ENCODE measurements at places on chromosomes 12 and 14.

DNA sequence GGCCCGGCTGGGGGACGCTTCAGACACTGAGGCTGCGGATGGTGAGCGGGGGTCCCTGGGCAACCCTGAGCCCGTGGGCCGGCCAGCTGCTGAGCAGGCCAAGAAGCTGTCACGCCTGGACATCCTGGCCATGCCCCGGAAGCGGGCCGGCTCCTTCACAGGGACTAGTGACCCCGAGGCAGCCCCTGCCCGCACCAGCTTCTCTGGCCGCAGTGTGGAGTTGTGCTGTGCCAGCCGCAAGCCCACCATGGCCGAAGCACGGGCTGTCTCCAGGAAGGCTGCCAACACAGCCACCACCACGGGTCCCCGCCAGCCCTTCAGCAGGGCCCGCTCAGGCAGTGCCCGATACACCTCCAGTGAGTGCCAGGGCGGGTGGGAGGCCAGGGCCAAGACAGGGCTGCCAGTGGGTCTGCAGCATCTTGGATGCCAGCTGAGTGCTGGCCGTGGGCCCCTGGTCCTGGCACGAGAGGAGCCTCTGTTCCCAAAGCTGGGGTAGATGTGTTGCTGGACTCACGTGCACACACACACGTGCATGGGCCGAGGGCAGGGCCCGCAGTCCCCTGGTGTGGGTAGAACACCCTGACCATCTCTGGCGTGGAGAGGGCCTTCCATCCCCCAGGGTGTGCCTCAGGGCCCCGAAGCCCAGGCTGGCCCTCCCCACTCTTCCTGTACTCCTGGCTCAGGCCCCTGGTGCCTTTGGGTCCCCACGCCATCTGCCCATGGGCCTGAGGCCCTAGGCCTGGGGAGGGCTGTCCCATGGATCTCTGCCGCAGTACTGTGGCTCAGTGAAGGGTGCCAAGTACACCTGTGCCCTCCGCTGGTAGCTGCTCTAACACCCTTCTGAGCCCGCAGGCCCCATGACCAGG lies 22.8 kb downstream of the CEP170B start:
- DNase-seq, result no peak

DNA sequence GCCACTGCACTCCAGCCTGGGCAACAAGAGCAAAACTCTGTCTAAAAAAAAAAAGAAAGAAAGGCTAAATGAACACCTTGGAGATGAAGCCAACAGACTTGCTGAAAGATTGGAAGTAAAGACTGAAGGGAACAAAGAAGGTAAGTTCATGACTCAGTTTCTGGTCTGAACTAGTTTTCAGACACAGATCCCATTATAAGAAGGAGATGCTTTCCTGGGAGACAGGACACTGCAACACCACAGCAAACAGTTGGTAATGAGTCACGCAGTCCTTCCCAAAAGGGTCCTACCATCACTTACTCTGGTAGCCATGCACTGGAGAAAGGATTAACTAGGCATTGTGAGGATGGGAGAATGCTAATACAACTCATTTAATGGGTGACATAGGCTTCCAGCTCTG lies 97.2 kb downstream of the SSPN start:
- DNase-seq, result no peak

DNA sequence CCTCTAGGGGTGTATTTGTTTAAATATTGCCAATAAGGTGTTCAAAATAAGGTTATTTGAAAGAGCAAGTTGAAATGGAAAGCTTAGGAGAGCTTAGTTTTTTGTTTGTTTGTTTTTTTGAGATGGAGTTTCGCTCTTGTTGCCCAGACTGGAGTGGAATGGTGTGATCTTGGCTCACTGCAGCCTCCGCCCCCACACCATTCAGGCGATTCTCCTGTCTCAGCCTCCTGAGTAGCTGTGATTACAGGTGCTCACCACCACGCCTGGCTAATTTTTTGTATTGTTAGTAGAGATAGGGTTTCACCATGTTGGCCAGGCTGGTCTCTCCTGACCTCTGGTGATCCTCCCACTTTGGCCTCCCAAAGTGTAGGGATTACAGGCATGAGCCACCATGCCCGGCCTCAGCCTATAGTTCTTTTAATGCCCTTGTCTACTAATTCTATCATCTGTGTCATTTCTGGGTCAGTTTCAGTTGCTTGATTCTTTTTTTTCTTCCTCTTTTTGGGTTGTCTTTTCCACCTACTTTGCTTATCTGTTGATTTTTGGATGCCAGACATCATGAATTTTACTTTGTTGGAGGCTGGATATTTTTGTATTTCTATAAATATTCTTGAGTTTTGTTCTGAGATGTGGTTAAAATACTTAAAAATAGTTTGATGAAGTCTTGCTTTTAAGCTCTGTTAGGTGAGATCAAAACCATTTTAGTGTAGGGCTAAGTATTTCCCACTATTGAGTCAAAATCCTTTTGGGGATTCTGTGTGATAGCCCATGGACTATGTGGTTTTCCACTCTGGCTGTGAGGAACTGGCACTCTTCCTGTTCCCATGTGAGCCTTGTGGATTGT lies 18.7 kb downstream of the RCOR1 start:
- no peak for DNase-seq

DNA sequence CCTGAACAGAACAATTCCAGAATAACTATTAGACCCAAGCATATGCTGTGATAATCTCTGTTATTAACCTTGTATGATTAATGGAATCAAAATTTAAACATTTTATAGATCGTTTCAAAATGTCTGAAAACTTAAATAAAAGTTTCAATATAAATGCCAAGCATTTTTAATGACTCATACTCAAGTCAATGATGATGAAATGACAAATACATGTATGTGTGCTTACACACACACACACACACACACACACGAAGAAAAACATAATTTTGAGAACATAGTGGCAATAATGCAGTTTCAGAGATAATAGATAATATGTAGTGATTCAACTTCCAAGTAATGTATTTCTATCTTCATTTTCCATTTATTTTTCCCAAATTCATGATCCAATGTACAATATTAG lies 384.9 kb upstream of the FOXG1 start:
- no peak for DNase-seq

DNA sequence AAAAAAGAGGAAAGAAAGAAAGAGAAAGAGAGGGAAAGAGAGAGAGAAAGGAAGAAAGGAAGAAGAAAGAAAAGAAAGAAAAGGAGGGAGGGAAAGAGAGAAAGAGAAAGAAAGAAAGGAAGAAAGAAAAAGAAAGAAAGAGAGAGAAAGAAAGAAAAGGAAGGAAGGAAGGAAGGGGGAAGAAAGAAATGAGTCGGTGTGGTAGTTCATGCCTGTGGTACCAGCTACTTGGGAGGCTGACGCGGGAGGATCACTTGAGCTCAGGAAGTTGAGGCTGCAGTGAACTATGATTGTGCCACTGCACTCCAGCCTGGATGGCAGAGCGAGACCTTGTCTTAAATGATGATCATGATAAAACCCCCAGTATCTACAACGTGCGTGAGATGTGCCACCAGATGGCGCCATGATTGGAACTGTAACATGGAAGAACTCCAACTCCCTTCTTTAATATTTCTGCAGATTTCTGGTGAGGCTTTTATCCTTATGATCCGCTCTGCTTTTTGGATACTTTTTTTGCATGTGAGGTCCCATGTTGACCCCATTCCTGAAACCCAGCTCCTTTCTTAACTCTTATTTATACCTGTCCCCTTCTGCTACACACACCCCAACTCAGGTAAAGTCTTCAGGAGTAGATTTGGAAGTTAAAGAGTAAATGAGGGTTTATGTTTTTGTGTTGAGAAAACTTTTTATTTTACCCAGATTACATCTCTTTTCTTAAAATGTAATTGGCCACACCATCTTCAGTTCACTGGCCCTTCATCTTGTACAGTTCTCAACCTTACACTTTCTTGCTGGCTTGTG lies 25.6 kb downstream of the RNASE10 start:
- DNase-seq, result peak; percentile 78

DNA sequence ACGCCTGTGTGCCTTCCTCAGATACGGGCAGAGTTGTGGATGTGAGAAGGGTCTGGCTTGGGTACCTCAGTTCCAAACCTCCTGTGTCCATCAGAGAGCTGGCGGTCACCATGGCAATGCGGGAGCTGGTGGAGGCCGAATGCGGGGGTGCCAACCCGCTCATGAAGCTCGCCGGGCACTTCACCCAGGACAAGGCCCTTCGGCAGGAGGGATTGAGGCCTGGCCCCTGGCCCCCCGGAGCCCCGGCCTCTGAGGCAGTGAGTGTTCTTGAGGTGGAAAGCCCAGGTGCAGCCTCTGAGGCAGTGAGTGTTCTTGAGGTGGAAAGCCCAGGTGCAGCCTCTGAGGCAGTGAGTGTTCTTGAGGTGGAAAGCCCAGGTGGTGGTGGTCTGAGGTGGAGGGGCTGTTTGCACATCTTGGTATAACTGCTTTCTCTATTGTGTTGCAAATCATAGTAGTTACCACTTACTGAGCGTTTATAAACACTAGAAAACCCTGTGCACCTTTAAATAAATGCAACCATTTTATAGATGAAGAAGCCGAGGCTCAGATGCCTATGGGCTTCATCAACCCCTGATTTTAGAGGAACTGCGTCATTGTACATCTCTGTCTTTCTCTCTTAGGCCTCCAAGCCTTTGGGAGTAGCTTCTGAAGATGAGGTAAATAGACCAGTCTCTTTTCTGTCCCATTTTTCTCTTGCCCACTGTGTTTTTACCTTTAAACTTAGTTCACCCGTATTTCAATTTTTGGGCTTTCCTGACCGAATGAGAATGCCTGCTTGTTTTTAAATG lies 976 bp downstream of the PEX5 start:
- no peak for DNase-seq

DNA sequence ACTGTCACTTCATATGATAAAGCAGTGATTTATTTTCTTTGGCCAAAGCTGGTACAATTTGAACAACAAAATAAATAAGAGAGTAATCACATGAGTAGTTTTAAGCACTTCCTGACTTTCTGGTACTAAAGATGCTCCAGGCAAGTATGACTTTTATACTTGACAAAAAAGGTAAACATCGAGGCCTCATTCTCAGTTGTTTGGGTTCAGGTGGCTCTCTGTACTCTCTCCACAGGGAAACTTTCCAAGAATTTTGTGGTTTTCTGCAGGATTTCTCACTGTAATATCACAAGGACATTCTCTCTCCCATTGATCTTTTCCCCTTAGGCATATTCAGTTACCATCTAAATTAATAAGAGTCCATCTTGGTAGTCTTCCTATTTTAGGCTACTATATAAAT lies 26.6 kb upstream of the KCNC2 start:
- DNase-seq, result no peak

- no peak for DNase-seq
Observed at GRCh38 chr12:47312808-47313426, 233.2 kb upstream of the AMIGO2 start.

DNA sequence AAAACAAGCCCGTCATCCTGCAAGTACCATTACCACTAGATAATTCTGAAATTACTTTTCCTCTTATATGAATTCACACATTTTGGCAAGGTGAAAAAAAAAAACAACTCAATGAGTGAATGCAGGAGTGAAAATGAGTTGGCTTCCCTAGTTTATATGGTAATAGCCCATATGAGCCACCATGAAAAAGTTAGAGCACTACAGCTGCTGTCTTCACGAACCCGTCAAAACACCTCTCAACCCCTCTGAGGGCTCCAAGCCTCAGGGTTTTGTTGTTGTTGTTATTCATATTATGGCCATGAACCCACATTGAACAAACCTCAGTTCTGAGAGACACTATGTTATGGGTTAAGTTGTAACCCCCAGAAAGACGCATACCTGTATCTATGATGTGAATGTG lies 289.9 kb upstream of the CAND1 start:
- no peak for DNase-seq

DNA sequence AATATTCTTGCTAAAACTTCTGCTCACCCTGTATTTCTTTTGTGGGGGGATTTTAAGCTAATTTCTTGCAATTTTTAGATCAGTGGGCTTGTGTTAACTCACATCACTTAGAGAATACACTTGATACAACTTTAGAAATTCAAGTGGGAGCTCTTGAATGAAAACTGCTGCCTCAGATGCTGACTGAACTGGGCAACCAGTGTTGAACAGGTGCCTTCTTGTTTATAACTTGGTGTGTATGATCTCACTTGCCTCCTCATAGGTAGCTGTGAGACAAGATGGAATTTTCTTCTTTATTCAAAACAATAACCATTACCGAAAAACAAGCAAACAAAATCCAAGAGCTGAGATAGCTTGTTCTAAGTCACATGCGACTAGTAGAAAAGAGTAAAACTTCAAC lies 63.5 kb downstream of the FGD4 start:
- no peak for DNase-seq

GRCh38 chr12:90859591-90859990 lies 95.4 kb downstream of the CCER1 start:
- DNase-seq, result no peak

DNA sequence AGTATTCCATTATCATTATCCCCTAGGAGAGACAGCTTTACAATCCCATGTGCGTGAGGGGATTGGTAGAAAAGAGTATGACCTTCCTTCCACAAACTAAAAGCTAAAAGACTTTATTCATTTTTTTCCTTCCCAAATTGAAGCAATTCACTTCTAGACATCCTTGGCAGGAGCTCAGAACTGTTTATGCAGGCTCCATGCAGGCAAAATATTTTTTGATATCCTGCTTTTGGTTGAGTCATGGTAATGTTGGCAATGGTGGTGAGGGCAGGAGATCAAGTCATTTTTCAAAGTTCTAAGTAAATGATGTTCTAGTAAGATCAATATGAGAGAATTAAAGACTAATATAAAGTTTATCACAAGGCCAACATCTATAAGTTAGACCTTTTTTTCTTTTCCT lies 1.3 kb upstream of the PLEKHG7 start:
- DNase-seq, result no peak

GRCh38 chr12:51970904-51971646 lies 19.6 kb downstream of the ACVR1B start:
- no peak for DNase-seq

Data from HCT116 (cell line).